NCI-H187 treated with DMSO at 0.1 percent for 48 hours (cell line): ENCODE measurements at places on chromosomes 2 and 18.

GRCh38 chr18:36468161-36468560 is 170.6 kb downstream of the FHOD3 start:
- DNase-seq = no peak

DNA sequence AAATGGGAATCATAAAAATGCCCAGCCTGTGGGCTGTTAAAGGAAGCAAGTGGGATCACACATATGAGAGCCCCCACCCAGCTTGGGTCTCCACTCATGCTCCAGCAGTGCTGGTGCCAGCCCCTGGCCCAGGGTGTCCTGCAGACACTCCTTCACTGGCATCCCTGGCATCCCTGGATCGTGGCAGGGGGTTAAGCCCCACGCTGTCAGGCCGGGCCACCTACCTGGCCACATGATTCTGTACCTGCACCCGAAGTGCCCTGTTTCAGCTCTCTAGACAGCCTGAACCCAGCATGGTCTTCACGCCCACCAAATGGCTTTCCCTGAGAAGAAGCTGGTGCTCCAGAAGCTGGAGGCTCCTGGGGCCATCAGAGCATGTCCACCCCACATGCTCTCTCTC is 137.4 kb downstream of the INHBB start:
- no peak for DNase-seq

GRCh38 chr2:184562532-184562931 is 35.8 kb upstream of the ZNF804A start:
- no peak for DNase-seq

DNA sequence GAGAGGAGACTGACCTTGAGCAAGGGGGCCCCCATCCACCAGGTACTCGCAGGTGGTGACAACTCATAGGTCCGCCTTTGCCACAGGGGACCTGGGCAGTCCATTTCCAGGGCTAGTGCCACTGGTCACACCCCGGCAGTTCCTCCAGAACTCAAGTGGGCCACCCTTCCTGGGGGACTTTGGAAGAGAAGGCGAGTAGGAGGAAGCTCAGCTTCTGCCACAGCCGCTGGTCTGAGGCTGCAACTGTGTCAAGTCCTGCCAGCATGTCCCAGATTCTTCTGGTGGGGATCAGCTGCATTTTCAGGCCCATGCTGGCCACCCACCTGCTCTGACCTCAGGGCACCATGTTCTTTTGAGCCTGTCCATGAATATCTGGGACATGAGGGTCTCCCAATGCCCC is 423.9 kb upstream of the MYT1L start:
- DNase-seq = no peak

DNA sequence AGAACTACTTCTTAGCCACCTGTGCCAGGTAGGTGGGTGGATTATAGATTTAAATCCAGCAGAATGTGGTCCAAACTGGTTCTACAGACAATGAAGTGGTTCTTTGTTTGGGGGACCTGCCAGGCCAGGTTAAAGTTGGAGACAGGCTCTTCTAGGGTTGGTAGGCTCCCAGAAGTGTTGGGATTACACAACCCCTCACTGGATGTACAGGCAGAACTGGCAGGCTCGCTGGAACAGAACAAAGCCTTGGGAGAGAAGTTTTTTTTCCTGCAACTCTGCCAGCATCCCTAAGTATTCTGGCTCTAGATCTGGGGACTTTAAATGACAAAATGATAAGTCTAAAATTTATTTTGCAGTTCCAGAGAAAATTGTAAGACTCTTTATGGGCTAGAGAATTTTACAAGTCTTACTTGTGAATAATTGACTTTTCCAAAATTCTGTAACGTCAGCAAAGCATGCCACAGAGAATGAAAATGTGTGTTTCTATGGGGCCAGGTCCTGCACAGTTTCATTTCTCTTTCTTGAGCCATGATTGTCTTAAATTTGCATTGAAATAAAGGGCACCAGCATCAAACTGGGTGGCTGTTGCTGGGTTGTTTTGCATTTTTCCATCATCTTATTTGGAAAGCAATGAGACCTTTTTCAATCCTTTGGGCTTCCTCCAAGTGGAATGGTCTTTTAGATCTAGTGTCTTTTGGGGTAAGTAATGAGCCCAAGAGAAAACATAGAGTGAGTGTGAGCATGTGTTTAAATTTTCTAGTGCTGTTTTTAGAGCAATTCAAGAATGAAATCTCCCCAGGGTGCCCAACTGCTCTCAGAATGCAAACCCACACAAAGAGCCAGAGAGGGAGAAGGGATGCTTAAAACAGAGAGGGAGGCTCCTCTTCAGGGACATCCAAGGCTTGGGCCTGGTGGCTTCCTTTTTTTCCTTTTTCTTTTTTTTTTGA is 32.4 kb upstream of the ATL2 start:
- no peak for DNase-seq
